Posterior cingulate gyrus (tissue), 11 donors: ENCODE measurements at places on chromosomes 5 and 9.

DNA sequence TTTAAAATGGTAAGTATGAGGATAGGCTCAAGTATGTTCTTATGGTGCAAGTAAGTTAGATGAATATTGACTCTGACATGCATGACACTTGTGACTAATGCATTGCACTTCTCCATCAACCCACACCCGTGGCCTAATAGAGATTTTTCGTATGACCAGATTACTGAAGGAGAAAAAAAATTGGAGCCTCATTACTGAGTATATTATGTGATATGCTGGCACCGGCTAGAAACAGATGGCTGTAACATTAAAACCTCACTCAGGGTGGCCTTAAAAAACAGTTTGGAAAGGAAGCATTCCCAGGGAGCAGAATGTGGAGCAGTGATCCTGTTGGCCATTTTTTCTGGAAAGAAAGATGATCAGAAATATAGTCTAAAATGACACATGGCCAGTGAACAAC lies 766.4 kb downstream of the PRELID2 start:
- DNase-seq: no peak

DNA sequence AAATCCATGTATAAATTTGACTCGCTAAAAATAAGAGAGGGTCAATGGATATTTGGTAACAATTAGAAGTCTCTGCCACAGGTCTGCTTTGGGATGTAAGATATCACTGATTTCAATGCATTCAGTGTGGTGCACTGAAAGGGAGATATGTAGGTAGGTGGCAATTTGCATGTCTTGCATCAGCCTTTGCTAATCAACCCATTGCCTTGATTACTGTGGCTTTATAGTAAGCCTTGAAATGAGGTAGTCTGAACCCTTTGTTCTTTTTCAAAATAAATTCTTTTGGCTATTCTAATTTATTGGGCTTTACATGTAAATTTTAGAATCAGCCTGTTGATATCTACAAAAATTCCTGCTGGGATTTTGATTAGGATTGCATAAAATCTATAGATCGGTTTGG lies 15.8 kb upstream of the TBCA start:
- no peak for DNase-seq

GRCh38 chr5:142819292-142819691 lies 49.1 kb downstream of the ARHGAP26 start:
- DNase-seq: no peak

- DNase-seq: no peak
Measured at GRCh38 chr5:143606043-143606752, 202.7 kb upstream of the NR3C1 start.

GRCh38 chr5:8826508-8826907 lies 719.4 kb downstream of the SEMA5A start:
- DNase-seq: no peak

GRCh38 chr5:116462500-116462899 lies 112.1 kb downstream of the SEMA6A start:
- no peak for DNase-seq

- no peak for DNase-seq
Measured at GRCh38 chr5:54862036-54862435, 123.4 kb downstream of the ESM1 start.

- DNase-seq: no peak
Measured at GRCh38 chr5:176765687-176766086, 44.7 kb upstream of the UNC5A start.

- no peak for DNase-seq
Measured at GRCh38 chr9:27340285-27340674, 43.3 kb upstream of the EQTN start.

DNA sequence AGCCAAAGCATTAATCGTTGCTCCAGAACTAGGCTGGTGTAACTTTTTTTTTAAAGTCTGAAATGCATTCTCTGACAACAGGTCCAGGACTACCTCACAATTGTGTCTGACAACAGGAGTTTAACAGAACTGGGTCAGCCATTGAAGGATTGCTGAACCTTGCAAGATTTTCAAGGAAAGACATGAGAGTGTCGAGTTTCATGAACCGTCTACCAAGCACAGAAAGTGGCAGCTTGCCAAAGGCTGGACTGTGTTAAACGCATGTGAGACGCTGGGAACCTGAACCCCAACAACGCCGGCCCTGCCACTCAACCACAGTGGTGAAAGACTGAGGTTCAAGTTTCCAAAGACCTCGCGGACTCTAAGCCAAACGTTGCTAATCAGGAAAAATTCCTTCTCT lies 79.1 kb downstream of the LHFPL2 start:
- DNase-seq: no peak

DNA sequence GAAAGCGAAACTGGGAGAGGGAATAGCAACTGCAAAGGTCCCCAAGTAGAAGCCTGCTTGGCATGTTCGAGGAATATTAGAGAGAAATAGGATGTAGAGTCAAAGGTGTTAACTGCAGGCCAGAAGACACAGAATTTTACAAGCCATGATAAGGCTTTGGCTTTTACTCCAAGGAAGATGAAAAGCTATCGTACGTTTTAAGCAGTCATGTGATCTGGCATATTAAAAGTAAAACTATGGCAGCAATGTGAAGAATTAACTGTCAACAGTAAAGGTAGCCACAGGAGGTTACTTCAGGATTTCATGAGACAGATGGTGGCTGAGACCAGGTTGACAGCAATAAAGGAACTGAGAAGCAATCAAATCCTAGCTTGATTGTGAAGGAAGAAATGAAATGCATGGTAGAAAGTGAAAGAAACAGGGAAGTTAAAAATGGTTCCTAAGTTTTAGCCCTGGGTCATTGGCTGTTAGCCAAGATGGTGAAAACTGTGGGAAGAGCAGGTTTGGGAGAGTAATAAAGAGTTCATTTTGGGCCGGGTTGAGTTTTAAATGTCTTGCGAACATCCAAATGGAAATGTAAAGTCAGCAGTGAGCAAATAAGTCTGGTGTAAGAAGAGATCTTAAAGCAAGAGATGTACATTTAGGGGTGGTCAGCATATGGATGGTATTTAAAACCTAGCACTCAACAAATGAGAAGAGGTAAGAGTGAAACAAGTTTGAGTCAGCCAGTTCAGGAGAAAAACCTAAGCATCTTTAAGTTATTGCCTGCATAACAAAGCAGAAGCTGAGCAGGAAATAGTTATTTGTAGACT lies 20.3 kb upstream of the TTC33 start:
- DNase-seq: no peak

GRCh38 chr5:87526131-87526530 lies 113.4 kb upstream of the CCNH start:
- DNase-seq: no peak

GRCh38 chr5:16721151-16722096 lies 104.6 kb upstream of the RETREG1 start:
- no peak for DNase-seq

DNA sequence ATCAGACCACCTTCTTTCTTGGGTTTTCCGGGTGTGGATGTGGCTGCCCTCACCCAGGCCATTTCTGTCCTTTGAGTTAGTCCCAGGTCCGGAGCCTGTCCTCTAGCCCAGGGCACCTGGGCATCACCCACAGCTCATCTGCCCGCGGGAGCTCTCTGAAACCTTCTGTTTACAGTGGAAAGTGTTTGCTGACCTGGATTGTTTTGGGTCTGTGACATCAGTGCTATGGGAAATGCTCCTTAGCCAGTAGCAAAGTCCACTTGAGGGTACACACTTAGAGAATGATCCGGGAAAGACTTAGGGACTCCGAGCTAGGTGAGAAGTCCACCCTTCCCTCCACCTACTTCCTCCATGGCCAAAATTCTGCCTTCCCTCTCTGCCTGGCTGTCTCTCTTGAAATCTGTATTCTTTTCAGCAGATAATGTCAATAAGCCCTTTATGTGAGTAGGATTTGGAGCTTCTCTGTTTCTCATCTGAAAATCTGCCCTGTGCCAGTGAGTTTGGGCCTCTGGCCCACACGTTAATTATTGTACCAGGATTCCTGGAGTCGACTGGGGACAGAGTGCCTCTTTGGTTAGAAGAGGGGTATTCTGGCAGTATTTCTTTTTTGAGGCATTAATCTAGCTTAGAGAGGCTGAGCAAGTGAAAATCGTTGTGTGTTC lies 19.9 kb downstream of the ABLIM3 start:
- DNase-seq: no peak

GRCh38 chr5:112583166-112583565 lies 154.5 kb upstream of the APC start:
- DNase-seq: no peak

GRCh38 chr5:102649731-102650130 lies 105.4 kb upstream of the PAM start:
- no peak for DNase-seq

DNA sequence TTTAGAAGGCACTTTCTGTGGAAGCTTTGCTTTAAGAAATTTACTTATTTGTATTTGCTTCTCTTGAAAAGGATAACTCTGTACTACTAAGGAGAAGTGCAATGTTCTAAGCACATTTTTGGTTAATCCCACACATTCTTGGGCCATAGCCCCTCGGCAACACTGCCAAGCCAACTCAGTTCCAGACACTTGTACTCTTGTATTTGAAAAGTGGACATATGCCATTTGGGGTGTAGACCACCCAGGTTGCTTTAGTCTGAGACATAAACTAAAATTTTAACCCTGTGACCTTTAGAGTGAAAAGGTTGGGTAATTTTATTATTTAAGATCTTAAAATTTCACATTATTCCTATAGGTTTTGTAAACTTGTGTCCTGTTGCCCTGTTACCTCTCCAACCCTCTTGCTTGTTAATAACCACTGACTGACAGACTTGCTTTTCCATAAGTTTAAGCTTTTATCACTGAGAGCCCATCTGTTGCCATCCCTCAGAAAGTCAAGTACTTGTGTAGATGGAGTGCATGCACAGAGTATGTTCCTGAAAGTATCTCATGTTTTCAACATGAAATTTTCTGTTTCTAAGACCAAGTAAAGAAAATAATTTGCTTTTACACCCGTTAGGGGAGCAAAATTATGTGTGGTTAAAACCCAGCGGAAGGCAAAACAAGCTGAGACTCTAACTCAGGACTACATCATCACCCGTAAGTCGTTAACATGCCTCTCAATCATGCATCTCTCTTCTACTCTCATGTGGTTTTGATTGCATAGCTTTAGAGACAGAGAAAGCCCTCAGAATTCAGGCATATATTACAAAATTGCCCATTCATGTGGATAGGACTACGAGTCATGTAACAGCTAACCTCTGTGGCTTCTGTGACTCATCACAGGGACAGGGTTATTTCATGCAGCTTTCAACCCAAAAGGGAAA lies 117.3 kb downstream of the GDNF start:
- no peak for DNase-seq

- no peak for DNase-seq
Measured at GRCh38 chr5:145818604-145819003, 16.5 kb downstream of the PRELID2 start.

GRCh38 chr5:94830520-94830919 lies 212.1 kb downstream of the SLF1 start:
- no peak for DNase-seq

- no peak for DNase-seq
Measured at GRCh38 chr9:77486968-77487367, 161.2 kb downstream of the GNA14 start.

GRCh38 chr5:107217721-107218130 lies 453.0 kb downstream of the EFNA5 start:
- DNase-seq: no peak

DNA sequence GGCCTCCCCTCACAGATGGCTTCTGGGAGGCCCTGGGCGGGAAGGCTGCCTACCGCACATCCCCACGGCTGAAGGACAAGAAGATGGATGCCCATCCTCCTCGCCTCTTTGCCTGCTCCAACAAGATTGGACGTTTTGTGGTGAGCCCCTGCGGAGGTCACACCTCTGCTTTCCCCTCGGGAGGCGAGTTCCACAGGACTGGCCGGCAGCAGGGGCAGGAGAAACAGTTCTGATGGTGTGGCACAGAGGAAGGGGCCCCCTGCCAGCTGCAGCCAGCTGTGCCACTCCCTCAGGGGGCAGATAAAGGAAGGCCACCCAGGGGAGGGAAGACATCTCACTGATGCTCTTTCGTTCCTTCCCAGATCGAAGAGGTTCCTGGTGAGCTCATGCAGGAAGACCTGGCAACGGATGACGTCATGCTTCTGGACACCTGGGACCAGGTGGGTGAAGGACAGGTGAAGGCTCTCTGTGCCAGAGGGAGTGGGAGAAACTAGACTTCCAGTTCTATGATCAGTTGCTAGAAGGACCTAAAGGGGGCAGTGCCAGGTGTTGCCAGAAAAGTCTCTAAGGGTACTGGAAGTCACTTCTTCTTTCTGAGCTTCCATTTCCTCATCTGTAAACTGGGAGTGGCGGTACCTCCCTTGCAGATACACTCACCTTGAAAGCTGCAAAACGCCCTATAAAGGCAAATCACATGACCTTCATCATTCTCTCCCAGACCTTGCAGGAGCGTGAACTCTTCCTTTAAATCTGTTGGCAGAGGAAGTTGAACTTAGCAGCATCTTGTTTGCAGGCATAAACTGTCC lies 41.0 kb downstream of the STOM start:
- DNase-seq: no peak

GRCh38 chr9:33721674-33722358 lies 73.5 kb upstream of the PRSS3 start:
- peak; percentile 96 for DNase-seq

GRCh38 chr5:57572461-57572860 lies 89.8 kb upstream of the ACTBL2 start:
- no peak for DNase-seq

- DNase-seq: no peak
Measured at GRCh38 chr9:125495172-125496119, 211.6 kb downstream of the MAPKAP1 start.

DNA sequence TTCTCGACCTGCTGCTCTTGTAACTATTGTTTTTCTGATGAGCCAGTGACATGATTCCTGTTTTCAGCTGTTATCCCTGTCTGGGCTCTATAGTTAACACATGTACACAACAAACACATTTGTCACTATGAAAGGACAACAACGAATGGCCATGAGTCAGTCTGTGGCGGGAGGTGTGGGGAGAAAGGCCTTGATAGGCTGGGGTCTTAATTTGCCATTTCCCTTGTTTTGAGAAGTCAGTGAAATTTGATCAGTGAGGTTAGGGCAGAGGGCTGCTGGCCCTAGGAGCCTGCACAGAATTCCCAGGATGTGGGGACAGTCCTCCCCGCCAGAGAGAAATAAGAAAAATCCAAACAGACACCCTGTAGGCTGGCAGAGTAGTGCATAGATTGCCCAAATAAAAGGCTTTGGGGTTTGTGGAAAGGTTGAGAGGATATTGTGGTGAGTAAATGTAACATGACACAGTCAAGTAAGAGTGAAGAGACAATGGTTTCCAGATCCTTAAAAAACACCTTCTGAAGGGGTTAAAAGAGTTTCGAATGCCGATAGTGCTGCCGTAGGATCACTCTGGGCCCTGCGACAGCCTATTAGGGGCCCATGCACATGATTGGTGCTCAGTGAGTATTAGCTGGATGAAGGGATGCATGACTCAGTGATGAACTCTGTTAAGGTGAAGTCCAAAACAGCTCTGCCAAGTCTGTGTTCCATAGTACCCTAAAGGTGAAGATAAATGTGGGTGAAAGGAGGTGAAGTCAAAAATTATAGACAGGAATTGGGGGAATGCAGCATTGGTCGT lies 110.9 kb upstream of the PRRC1 start:
- no peak for DNase-seq
